ENCODE measurements at places on chromosomes 5 and 9.

DNA sequence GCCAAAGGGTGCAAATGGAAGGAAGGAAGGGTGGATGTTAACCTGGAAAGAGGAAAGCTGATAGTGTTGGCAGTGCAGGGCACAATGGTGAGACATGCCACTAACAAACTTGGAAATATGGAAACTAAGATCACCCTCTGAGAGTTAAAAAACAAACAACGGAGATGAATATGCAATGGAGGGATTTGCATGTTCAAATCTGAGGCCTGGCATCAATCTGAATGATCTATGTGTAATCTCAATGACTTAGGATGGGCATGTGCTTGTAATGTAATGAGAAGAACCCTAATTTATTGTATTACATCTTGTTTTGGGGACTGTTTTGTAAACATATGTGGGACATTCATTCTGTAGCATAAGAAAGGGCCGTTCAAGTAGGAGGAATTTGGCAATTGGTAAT, 54.4 kb downstream of the GLRA1 start:
- H3K27ac ChIP-seq: no peak overlapping the region
- no peaks in the 10 kb centered on the region for H3K4me1 ChIP-seq
- H3K27me3 ChIP-seq: no peaks in the 10 kb centered on the region
- H3K36me3 ChIP-seq: no peaks in the 10 kb centered on the region

GRCh38 chr9:125532412-125532811, 174.6 kb downstream of the MAPKAP1 start:
- no peak overlapping the region for H3K4me3 ChIP-seq
- H3K27me3 ChIP-seq: no peaks in the 10 kb centered on the region
- H3K4me1 ChIP-seq: no peaks in the 10 kb centered on the region
- DNase-seq: no peak
- H3K36me3 ChIP-seq: no peaks in the 10 kb centered on the region
- no peak overlapping the region for H3K27ac ChIP-seq

GRCh38 chr9:93058355-93059010, at the start of gene SUSD3:
Gene SUSD3, plus strand, starts transcription at chr9:93058701. Its CDS starts 42 bp downstream, at chr9:93058743.
- H3K27me3 ChIP-seq: no peaks in the 10 kb centered on the region
- H3K4me1 ChIP-seq: no peaks in the 10 kb centered on the region
- no peaks in the 10 kb centered on the region for H3K36me3 ChIP-seq
- H3K4me3 ChIP-seq: peak within 1 kb of the TSS; percentile 45

- peaks cover 2% of the 10 kb centered on the region for H3K4me1 ChIP-seq
- DNase-seq: no peak
- no peaks in the 10 kb centered on the region for H3K36me3 ChIP-seq
- H3K27me3 ChIP-seq: no peaks in the 10 kb centered on the region
These were observed 5.1 kb downstream of the GDNF start for GRCh38 chr5:37834542-37835379.

DNA sequence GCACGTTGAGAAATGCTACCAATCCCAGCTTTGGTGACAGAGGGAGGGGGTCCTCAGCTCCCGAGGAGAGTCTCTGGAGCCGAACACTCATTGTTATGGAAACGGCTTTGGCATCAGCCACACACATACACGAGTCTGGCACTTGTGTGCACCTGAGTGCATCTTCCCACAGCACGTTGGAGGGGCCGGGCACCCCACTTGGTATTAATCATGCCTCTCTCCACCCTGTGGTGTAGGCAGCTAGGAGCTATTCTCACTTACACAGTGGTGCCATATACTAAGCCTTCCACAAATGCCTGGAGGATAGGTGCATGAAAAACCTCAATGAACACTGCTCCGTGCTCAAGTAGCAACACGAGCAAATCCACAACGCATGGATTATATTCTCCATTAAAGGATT, 133.9 kb upstream of the PANK3 start:
- H3K36me3 ChIP-seq: no peaks in the 10 kb centered on the region
- no peaks in the 10 kb centered on the region for H3K4me1 ChIP-seq
- no peaks in the 10 kb centered on the region for H3K27me3 ChIP-seq
- no peak overlapping the region for H3K27ac ChIP-seq

GRCh38 chr5:74767579-74767913, 497 bp downstream of the NSA2 start:
- peak overlapping the region; percentile 99 for H3K4me3 ChIP-seq
- H3K4me1 ChIP-seq: no peaks in the 10 kb centered on the region
- no peak for DNase-seq
- no peak overlapping the region for H3K27ac ChIP-seq

DNA sequence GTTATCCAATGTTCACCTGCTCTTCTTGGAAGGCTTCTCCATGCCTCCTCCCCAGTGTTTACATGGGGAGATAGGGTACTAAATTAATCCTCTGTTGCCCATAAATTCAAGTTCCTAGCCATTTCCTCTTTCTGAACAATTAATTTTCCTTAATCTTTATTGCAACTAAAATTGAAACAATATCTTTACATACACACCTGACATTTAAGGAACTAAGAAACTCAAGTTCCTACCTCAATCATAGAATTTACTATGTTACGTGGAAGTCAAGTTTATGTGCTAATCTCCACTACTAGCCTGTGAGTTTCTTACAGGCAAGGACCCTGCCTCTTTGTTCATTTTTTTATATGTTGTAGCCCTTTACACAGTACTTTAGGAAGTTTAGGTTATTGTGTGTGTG, 10.1 kb upstream of the ADRB2 start:
- no peaks in the 10 kb centered on the region for H3K27me3 ChIP-seq
- H3K4me1 ChIP-seq: no peaks in the 10 kb centered on the region
- DNase-seq: no peak
- H3K27ac ChIP-seq: no peak overlapping the region
- H3K36me3 ChIP-seq: no peaks in the 10 kb centered on the region

DNA sequence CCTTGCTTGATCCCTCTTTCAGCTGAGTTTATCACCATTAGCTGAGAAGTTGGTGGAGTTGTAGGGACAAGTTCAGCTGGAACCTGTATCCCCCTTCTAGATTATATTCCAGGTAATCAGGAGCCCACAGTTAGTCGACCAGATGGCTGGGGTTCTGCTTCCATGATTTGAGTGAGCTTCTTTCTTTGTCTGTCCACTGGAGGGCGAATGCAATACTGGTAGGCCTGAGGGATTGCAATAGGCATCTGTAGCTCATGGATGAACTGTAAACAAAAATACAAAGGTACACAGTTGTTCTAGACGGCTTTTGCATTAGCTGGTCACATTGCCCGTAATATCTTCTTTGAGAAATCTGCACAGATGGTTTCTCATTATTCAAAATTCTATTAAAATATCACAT, 88.9 kb downstream of the PCSK5 start:
- no peak overlapping the region for H3K4me3 ChIP-seq
- H3K27me3 ChIP-seq: no peaks in the 10 kb centered on the region
- DNase-seq: no peak
- H3K27ac ChIP-seq: no peak overlapping the region

DNA sequence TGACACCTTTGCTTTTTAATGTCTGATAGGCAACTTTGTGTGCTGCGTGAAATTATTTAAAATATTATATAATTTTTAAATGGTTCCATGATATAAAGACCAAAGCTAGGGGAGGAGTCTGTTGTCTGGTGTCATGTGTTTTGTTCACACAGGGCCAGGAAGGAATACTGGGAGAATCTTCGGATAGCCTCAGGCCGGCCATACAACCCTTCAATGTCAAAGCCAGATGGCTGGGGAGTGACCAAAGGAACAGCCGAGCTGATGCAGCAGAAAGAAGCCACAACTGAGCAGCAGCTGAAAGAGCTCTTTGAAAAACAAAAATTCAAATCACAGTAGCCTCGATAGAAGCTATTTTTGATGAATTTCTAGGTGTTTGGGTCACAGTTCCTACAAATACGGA, 19.2 kb downstream of the BHMT start:
- no peaks in the 10 kb centered on the region for H3K4me1 ChIP-seq
- H3K36me3 ChIP-seq: no peaks in the 10 kb centered on the region
- no peak overlapping the region for H3K27ac ChIP-seq
- no peaks in the 10 kb centered on the region for H3K27me3 ChIP-seq
- DNase-seq: no peak

- no peak for DNase-seq
- H3K4me1 ChIP-seq: no peaks in the 10 kb centered on the region
- no peaks in the 10 kb centered on the region for H3K27me3 ChIP-seq
- H3K27ac ChIP-seq: no peak overlapping the region
- H3K36me3 ChIP-seq: no peaks in the 10 kb centered on the region
- no peak overlapping the region for H3K4me3 ChIP-seq
These were observed 942.4 kb downstream of the CDH12 start for GRCh38 chr5:21910731-21911130.

DNA sequence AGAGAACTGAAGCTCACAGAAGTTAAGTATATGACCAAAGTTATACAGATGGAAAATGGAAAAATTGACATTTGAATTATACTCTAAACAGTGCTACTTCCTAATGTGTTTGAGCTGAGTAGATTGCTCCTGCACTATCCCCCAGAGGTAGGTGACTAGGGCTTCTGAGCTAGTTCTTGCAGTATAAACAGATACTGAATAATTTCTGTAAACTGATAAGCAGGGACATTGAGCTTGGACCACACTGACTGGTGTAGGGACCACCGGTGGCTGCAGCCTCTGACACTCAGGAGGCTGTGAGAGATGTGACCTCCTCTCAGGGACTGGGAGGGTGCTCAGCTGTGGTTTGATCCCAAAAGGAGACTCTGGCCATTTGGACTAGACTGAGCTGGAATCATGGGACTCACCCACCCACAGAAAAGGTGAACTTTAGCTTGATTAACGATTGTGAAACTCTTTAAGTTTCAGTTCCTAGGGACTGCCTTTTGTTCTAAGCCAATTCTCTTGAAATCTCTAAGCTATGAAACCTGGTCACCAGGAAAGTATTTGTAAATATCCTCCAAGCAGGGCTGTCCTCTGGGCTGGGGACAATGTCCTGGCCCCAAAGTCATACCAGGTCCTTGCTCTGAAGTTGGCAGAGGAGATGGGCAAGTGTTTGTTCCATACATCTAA, 291.5 kb downstream of the SEC61B start:
- no peak overlapping the region for H3K27ac ChIP-seq
- DNase-seq: no peak
- H3K4me1 ChIP-seq: peaks cover 2% of the 10 kb centered on the region
- H3K4me3 ChIP-seq: no peak overlapping the region
- H3K36me3 ChIP-seq: no peaks in the 10 kb centered on the region

GRCh38 chr9:2356041-2356790, 265.4 kb upstream of the VLDLR start:
- H3K27me3 ChIP-seq: no peaks in the 10 kb centered on the region
- no peaks in the 10 kb centered on the region for H3K36me3 ChIP-seq
- H3K4me3 ChIP-seq: no peak overlapping the region
- no peaks in the 10 kb centered on the region for H3K4me1 ChIP-seq

GRCh38 chr5:60522292-60522905, 177.6 kb downstream of the DEPDC1B start:
- H3K36me3 ChIP-seq: no peaks in the 10 kb centered on the region
- peak overlapping the region; percentile 64 for H3K27ac ChIP-seq
- H3K4me3 ChIP-seq: no peak overlapping the region

DNA sequence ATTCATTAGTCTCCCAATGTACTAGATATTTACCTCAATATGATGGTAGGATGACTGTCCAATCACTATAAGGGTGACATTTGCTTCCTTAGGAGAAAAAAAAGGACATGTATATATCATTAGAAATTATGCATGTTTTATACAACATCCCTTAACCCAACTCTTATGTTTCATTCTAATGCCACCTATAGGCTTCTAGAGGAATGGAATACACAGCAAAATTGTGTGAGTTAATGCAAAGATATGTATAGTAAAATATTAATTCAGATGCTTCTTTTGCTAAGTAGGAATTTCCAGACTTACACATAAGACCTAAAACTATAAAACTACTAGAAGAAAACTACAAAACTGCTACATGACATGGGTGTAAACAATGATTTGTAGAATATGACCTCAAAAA, 3.5 kb downstream of the PRXL2C start:
- H3K4me3 ChIP-seq: no peak overlapping the region
- no peaks in the 10 kb centered on the region for H3K27me3 ChIP-seq

DNA sequence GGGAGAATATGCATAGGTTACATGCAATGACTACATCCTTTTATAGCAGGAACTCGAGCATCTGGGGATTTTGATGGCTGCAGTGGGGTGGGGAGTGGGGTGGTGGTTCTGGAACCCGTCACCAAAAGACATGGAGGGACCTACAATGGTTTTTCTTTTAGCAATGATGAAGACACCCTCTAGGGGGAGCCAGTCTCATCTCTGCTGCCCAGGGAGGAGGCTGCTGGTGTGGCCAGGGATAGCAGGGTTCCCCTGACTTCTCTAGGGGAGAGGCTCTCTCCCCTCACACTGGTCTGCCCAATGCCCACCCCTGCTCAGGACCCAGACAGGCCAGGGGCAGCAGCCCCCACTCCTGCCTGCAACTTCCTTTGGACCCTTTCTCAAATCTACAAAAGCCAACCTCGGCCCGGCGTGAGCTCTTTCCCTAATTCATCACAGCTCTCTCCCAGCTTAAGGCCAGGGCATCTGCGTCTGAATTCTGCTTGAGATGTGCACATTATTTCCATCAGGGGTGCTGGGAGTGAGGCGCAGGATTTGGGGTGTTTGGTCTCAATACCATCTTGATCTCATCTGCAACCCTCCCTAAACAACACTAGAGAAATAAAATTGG, 73.6 kb upstream of the RETREG1 start:
- H3K36me3 ChIP-seq: no peaks in the 10 kb centered on the region
- no peak overlapping the region for H3K27ac ChIP-seq
- no peaks in the 10 kb centered on the region for H3K27me3 ChIP-seq
- H3K4me3 ChIP-seq: no peak overlapping the region
- DNase-seq: no peak
- no peaks in the 10 kb centered on the region for H3K4me1 ChIP-seq

DNA sequence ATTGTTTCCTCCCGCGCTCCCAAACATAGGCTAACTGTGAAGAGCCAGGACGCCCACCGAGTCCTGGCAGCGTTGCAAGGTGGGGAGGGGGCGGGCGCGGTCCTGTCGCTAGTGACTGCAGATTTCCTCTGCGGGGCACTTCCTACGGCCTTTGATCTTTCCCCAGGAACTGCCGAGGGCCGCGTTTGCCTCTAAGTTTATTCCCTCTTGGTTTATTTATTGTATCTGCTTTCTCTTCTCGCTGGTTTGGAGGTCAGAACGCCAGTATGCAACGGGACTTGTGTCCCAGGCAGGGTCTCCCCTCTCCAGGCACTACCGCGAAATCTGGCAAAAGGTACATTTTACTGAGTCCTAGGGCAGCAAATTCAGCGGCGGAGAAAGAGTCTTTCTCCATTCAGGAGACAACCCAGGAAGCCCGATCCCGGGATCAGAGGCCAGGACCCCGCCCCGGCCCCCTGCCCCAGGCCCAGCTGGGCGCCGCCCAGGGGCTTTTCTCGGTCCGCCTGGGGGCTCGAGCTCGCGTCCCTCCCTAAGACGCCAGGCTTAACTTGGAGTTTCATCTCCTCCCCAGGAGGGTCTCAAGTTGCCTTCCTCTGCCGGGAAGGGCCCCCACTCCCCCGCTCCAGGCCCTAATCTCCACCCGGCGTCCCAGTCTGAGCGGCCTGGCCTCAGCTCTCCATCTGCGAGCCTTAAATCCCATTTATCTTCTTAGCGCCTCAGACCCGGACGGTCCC, 884 bp upstream of the EGFLAM start:
- H3K36me3 ChIP-seq: no peaks in the 10 kb centered on the region
- H3K27ac ChIP-seq: no peak overlapping the region
- no peaks in the 10 kb centered on the region for H3K4me1 ChIP-seq
- H3K27me3 ChIP-seq: peaks cover 4% of the 10 kb centered on the region
- H3K4me3 ChIP-seq: peak overlapping the region; percentile 22
- DNase-seq: no peak
